Activated CD8-positive, alpha-beta memory T cell treated with anti-CD3 and anti-CD28 coated beads for 1 hour (primary cell): ENCODE measurements at places on chromosomes 16 and 17.

DNA sequence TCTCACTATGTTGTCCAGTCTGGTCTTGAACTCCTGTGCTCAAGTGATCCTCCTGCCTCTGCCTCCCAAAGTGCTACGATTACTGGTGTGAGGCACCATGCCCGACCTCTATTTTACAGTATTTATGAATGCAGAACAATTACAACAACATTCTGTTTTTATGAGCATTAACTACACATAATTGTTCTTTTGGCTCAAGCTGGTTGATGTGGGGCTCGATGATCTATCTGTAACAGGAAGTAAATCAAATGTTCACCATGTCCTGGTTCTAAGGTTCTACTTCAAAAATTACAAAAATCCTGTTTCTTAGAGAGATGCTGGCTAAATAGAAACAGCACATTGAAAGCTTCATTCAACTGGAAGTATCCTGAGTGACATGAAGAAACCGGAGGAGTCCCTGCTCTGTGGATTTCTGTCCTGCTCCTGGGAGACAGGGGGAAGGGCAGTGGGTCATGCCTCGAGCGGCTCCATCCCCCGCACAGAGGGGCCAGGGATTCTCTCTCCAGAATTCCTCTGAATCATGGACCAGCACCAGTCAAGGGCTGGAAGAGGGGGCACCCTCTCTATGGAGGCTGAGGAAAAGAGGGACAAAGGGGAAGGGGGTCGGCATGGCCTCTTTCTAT is 31.5 kb downstream of the FA2H start:
- DNase-seq: no peak

DNA sequence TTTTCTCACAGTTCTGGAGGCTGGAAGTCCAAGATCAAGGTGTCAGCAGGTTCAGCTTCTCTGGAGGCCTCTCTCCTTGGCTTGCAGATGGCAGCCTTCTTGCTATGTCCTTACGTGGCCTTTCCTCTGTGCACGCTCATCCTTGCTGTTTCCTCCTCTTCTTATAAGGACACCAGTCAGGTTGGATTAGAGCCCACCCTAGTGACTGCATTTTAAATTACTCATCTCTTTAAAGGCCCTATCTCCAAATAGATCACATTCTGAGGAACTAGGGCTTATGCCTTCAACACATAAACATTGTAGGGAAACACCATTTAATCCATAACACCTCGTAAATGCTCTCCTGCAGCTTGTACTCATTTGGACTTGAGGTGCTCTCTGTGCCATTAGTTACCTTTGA is 36.3 kb downstream of the DHRS7C start:
- no peak for DNase-seq

DNA sequence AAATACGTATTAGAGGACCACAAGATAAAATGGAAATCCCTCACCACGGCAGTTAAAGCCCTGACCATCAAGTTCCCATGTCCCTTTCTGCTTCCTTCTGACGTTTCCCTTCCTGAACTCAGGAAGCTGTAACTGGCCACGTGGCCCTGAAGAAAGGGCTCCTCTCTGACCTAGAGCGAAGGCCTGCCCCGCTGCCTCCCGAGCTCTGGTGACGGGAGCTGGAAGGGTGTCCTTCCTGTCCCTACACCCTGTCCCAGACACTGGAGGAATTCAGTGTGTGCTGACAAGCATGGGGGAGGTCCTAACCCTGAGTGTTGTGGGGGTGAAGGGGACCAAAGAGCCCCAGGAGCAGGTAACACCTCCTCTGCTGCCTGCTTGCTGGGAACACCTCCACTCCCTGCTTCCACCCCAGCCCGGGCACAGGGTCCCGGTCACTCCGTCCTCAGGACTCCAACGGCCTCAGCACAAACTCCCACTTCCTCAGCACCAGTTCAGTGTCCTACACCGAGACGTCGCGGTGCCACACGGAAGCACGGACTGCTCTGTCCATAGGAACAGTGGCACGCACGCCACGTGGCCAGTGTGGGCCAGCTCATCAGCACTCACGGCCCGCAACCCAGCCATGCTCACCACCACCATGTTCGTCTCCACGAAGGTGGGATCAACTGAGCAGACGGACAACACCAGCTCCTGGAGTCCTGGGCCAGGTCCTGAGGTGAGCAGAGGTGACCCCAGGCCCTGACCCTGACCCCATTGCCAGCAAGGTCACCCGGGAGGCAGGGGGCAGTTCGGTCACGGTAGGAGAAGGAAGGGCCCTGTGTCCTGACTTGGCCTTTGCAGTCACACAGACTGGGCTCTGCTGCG is 16.9 kb downstream of the TMEM235 start:
- DNase-seq: no peak

- DNase-seq: no peak
Observed at GRCh38 chr16:82758406-82758805, 131.6 kb downstream of the CDH13 start.
